ENCODE measurements at places on chromosomes 2 and 18.

- DNase-seq: no peak
These were observed 132.0 kb upstream of the HDAC4 start for GRCh38 chr2:239532859-239533258.

DNA sequence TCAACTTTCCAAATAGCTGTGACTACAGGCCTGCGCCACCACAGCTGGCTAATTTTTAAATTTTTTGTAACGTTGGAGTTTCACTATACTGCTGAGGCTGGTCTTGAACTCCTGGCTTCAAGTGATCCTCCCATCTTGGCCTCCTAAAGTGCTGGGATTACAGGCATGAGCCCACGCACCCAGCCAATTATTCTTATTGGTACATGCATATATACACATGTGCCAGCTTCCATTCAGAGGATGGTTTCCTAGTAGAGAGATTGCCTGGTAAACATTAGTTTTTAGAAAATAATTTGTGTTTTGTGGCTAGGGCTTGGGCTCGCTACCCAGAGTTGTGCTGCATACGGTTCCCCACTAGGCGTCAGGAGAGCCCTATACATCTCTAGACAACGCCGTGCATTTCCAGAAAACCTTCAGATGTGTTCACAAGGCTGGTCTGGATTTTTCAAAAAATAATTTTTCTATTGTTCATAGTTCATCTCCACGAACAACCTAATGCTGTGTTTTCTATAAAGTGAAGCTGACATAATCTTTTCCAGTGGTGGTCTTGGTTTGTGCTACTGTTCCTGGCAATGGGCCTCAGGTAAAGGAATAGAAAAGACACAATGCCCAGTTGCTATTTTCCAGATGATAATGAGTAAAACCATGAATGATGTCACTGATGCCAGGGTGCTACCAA is 14.6 kb upstream of the AFG3L2 start:
- peak; percentile 40 for DNase-seq

- no peak for DNase-seq
These were observed 123.5 kb downstream of the LAMA3 start for GRCh38 chr18:23812546-23813440.

DNA sequence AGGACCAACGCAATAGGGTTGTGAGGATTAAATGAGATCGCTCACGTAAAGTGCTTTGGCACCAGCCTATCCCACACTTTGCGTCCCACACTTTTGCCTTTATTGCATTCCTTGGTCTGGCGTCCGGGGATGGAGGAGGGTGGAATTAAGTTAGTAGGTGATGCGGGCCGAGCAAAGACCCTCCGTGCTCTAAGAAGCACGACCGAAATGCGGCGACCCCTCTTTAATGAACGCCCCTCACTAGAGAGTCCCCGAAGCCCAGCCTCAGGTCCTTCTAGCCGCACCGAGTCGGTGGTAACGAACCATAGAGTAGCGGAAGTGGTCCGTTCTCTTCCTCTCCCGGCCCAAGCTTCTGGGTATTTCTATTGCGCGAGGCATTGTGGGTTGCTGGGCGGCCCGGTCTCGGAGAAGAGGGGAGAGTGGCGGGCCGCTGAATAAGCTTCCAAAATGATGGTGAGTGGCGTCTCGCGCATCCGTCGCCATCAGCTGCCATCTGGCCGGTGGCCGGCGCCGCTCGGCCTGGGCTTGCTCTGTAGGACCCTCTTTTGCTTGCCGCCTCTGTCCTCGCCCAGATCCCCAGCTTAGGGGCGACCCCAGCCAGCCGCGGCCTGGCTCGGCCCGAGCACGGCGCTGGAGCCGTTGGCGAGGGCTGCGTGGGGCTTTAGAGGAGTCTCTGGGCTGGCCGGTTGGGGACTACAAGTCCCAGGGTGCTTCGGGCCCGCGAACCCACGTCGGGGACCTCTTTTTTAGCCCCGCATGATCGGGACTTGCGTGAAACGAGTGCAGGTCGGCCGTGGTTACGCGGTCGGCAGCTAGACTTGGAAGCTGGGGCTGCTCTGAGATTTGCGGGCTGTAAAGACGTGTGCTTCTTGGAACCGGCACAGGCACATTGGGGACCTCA is at the start of gene CCT7:
Gene CCT7, plus strand, starts transcription at position 377 of the 901 bp plus-strand sequence. Its CDS starts 71 bp downstream, at position 448.
- peak; percentile 89 for DNase-seq

- DNase-seq: no peak
These were observed 401.6 kb upstream of the NRP2 start for GRCh38 chr2:205280596-205281236.

All from stimulated activated CD4-positive, alpha-beta T cell treated with anti-CD3 and anti-CD28 coated beads, Interleukin-1b, Interleukin-23, amount 100 ng/mL, for 48 hours (primary cell).